NCI-H1417 treated with DMSO at 0.1 percent for 48 hours (cell line): ENCODE measurements at places on chromosomes 12 and 14.

GRCh38 chr12:51773145-51773869, 75.2 kb downstream of the FIGNL2 start:
- DNase-seq = no peak

- DNase-seq = no peak
Measured at GRCh38 chr14:92668276-92668973, 80.0 kb downstream of the LGMN start.

- DNase-seq = no peak
Measured at GRCh38 chr14:87952307-87953094, 40.5 kb downstream of the GALC start.

DNA sequence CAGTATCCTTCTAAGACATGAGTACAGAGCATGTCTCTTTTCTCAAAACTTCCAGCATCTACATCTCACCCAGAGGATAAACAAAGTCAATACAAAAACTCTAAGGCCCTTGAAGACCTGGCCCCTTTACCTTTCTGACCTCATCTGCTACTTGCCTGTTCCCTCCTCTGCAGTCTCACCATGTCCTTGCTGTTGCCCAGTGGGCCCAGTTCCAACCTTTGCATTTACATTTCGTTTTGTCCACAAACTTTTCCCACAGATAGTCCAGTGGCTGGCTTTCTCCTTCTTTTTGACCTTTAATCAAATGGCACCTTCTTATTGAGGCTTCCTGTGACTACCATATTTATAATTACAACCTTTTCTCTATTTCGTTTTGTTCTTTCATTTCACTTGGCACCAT, 1.6 kb downstream of the IRAK4 start:
- no peak for DNase-seq

DNA sequence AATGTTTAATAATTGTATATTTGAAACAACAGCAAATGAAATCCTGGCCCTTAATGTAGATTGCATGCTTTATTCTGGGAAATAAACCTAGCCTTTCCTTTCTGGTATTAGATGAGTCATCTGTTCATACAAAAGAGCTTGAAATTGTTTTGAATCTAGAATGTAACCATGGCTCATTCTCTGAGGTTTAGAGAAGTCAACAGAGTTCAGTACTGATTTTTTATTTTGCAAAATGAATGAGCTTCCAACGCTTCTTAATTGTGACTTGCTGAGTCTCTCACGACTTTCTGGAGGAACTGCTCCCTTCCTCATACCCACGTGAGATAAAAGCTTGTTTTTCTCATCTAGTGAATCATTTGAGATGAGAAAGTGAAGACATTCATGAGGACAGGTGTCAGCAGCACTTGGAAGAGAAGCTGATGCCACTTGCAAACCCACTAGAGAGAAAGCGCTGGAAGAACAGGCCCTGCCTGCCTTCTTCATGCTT, 509.6 kb downstream of the VRK1 start:
- no peak for DNase-seq

- DNase-seq = peak; percentile 65
Measured at GRCh38 chr12:46372544-46373300, at the start of gene SLC38A2. Gene SLC38A2 (minus strand): TSS chr12:46372773. CDS start chr12:46371293, 1,480 bp downstream.

DNA sequence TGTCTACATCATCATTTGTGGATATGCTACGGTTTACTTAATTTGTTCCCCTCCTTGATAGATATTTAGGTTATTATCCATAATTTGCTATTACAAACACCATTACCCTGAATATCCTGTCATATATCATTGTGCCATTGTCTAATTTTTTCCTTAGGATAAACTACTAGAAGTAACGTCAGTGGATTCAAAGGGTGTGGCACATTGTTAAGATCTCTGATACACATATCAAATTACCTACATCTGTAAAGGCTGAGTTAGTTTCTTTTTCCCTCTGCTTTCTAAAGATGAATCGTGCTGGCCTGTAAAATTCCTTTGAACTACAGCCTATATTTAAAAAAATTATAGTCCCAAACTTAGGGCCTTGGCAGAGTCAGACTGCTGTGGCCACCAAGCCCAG, 53.9 kb upstream of the STRN3 start:
- DNase-seq = no peak

DNA sequence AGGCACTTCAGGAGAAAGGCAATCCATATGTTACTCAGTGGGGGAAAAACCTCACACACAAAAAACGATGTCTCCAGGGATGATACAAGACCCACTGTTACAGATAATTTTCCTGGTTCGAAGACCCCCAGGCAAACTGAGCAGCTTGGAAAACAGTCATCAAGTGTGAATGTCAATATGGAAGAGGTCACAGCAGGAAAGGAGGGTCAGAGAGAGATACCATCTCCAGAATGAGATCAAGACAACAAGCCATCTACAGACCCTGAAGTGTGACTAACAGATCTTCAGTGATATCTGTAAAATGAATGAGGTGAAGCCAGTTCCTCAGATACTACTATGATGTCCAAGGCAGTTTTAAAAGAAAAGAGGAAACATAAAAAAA, 28.6 kb downstream of the GNS start:
- DNase-seq = no peak

GRCh38 chr14:77421201-77421600, 2.1 kb downstream of the NOXRED1 start:
- DNase-seq = no peak

GRCh38 chr12:15887043-15887817, 5.0 kb downstream of the STRAP start:
- DNase-seq = no peak

- DNase-seq = no peak
Measured at GRCh38 chr12:130620281-130620680, 95.8 kb downstream of the RIMBP2 start.

- DNase-seq = no peak
Measured at GRCh38 chr14:71063351-71063750, 156.1 kb downstream of the PCNX1 start.

DNA sequence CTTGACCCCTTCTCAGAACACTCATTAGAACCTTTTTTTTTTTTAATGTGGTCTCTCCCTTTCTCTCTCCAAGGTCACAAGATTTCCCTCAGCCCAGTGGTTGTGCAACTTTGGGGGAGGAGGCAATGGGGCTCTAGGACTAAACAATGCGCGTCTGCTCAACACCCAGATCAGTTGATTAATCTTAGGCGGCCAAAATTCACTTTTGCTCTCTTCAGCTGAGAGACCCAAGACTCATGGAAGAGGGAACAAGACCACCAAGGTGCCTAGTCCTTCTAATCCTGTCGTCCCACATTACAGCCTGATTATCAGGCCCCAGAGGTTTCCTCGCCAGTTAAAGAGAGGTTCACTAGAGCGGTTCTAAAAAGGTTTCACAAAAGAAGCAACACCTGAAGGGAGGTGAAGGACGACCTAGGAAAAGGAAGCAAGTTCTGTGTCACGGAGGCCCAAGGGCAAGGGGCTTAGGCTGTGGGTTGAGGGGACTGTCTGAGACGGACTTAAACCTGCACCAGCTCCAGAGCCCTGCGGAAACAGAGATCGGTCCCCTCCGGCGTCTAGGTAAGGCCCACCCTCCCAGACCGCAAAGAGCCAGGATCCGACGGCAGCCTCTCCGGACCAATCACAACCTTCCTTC, 824 bp upstream of the TARBP2 start:
- no peak for DNase-seq

GRCh38 chr12:131135786-131136538, 182.3 kb downstream of the ADGRD1 start:
- DNase-seq = no peak

- DNase-seq = no peak
Measured at GRCh38 chr12:26077915-26078702, 46.7 kb downstream of the BHLHE41 start.

DNA sequence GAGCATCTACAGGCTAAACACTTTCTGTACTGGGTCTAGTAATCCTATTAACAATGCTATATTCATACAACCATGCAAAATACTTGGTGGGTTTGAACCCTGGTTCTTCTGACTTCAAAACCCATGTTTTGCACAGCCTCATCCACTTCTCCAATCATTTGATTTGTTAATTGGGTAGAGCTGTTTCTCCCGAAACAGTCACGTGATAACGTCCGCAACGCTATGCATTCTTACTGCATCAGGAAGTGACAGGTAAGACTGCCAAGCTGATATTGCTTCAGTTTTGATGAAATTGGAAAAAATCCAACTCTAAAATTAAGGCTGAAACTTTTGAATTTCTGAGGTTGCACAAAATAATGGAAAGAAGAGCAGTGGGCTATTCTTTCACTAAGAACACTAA, 30.4 kb upstream of the RNU6-7 start:
- no peak for DNase-seq

GRCh38 chr12:6839482-6840201, 1.1 kb upstream of the GNB3 start:
- no peak for DNase-seq

DNA sequence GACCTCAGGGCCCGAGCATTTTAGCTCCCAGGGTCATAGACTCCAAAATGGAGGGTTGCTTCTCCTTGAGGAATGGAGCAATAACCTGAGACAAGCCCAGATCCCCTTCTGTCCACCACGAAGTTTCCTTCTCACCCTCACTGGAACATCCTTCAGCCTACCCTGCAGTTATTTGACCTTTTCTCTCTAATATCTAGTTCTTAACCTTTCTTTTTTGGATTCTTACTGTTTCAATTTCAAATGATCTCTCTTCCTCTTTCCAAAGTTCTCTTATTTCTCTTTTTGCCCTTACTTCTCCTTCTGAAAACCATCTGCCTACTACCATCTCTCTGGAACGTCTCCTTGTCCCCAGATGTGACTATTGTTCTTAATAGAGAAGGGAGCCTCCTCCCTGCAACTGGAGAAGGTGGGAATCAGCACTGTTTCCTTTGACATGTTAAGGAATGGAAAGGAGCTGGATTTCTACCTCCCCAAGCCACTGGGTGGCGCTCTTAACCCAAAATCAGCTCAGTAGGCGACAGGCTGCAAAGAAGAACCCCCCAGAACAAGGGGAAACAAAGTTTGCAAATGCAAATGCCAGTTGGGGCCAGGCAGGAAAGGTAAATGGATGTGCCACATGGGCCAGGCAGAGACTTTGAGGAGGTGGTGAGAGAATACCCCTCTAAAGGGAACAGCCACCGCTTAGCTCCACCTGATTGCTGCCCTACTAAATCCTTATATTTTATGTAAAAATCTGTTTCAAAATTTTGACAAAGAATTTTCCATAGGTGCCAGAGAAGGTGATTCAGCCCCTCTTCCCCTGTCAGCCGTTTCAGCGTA, 22.4 kb upstream of the PDE1B start:
- DNase-seq = no peak

DNA sequence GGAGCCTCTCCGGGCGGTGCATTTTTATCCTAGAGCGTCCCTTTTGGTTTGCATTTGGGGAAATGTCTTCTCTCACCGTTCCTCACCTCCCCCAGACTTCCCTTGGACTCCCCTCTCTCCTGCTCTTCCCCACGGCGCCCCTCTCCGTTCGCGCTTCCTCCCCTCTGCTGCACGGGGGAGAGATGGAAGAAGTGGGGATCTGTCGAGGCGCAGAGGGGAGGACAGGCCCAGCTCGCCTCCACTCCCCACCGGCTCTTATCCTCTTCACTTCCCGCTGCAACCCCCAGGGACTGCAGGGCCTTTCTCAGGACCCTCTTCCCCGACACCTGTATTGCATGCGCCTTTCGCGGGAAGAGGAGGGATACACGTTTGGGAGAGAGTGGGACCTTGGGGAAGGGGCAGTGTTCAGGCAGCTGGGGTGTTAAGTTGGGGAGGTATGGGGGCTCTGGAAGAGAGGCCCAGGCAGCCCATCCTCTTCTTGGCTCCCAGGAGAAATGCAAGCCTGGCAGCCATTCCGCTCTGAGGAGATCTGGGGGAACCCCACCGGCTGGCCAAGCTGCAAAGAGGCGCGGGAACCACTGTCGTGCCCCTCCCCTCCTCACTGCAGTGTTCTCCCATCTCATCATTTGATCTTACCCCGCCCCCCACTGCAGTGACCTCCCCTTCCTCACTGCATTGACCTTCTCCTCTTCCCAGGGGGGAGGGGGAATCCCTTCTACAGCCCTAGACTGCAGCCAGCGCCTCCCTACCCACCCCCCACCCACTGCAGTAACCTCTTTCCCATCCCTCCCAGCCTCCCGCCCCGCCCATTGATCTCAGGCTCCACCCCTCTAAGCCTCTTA, 788 bp downstream of the ENO2 start:
- DNase-seq = no peak

DNA sequence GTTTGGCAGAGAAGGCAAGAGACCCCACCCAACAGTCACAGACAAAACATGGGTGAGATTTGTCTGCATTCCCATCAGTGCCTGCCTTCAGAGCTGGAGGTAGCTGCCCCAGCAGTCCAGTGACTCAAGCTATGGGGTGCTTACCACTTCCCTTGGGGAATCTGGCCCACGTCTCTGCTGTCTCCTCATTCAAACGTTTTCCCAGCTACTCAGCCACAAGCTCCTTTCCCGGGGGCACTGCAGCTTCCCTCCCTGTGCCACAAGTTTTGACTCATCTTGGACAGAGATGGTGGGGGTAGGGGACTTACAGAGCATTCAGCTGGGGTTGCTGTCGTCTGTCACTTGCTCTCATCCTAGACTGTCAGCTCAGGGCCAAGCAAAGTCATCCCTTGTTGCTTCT, 66.6 kb downstream of the FBXL14 start:
- no peak for DNase-seq

GRCh38 chr14:22814941-22815713, at the start of gene SLC7A7:
Gene SLC7A7 (minus strand): TSS chr14:22815435. CDS start chr14:22813398, 2,037 bp downstream.
- no peak for DNase-seq

DNA sequence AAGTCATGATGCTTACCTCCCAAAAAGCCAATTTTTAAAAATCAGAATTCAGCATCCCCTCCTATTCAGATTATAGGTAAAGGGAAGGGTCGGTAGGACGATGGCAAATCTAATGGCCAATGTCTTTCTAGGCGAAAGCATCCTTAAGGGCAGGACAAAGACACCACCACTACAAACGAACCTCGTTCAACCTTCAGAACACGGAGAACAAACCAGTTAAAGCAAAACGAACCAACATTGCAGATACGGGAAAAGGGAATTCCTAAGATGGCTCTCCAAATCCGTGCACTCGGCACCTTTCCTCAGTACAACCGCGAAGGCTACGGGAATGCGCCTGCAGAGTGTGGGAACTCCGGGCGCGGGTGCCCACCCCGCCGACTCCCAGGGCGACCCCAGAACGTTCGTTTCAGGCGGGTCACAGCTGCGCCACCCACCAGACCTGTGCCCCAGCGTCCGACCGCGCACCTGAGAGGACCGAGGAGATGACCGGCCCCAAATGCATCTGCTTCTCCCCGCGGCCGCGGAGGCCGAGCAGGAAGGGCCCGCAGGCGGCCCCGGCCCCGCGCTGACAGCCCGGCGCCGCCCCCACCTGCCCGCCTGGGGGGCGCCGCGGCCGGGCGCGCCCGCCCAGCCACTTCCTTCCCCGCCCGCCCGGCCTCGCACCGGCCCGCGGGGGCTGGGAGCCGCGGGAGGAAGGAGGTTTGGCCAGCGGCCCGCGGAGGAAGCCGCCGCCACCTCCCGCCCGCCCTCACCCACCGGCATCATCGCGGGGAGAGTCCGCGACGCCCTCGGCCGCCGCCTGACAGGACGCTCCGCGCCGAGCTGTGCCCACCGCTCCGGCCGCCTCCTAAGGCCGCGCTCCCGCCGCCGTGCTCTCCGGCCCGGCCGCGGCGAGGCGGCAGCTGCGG, 578 bp downstream of the PPP1R13B start:
- DNase-seq = no peak

DNA sequence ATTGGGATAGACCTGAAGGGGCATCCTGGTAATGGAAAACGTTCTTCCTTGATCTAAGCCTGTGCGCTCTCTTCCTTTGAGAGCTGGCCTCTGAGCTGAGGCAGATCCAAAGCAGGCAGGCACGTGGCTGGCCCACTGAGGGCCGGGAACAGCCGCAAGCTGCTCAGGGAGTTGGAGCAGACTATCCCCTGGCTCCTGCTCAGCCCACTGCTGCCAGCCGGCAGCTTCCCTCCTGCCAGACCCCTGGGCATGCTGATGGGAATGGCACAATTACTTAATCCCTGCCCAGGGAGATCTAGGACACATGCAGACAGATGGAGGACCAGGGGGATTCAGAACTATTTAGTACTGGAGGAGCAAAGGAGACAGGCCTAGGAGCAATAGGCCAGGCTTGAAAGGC, 14.4 kb downstream of the NEUROD4 start:
- no peak for DNase-seq
